Activated CD4-positive, alpha-beta T cell treated with anti-CD3 and anti-CD28 coated beads for 36 hours (primary cell): ENCODE measurements at places on chromosomes 11 and 22.

GRCh38 chr11:57248780-57249383 is 11.8 kb upstream of the APLNR start:
- no peaks in the 10 kb centered on the region for H3K36me3 ChIP-seq
- no peak overlapping the region for H3K4me3 ChIP-seq
- H3K4me1 ChIP-seq, result peaks cover 19% of the 10 kb centered on the region

DNA sequence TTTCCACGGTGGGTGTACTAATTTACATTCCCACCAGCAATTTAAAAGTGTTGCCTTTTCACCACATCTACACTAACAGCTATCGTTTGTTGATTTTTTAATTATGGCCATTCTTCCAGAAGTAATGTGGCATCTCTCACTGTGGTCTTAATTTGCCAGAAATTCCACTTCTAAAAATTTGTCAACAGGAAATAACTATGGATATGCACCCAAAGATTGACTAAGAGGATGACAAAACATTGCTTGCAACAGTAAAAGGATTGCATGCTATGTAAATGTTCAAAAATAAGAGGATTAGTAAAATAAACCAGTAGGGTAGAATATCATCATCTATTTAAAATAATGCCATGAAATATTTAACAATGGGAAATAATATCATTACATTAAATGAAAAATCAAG is 219.5 kb downstream of the DCDC1 start:
- no peak overlapping the region for H3K27ac ChIP-seq
- DNase-seq, result no peak
- no peak overlapping the region for H3K4me3 ChIP-seq
- no peaks in the 10 kb centered on the region for H3K27me3 ChIP-seq

DNA sequence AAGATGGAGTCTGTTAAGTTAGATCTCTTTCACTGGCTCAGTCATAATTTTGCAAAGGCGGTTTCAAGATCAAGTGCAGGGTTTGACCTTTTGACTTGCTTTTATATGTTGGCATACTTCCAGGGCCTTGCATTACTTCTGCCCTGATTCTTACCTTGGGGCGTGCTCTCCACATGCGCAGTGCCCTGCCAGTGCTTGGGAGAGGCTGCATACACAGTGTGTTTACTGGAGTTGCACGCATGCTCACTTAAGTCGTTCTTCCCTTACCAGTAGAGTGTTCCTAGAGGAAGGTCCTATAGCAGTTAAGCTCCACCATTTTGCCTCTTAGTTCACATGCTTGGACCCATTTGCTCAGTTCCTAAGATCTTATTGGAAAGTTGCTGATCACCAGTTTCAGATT is 21.0 kb upstream of the TMEM123 start:
- H3K36me3 ChIP-seq, result no peaks in the 10 kb centered on the region
- H3K27ac ChIP-seq, result peak overlapping the region; percentile 71
- no peak overlapping the region for H3K4me3 ChIP-seq
- H3K4me1 ChIP-seq, result peaks cover 92% of the 10 kb centered on the region

GRCh38 chr11:76622493-76623094 is 48.0 kb downstream of the LRRC32 start:
- no peaks in the 10 kb centered on the region for H3K27me3 ChIP-seq
- peaks cover 8% of the 10 kb centered on the region for H3K4me1 ChIP-seq

- no peak overlapping the region for H3K4me3 ChIP-seq
- peaks cover 16% of the 10 kb centered on the region for H3K4me1 ChIP-seq
- no peak overlapping the region for H3K27ac ChIP-seq
- DNase-seq, result no peak
- H3K27me3 ChIP-seq, result no peaks in the 10 kb centered on the region
These were observed 15.6 kb downstream of the TMEM184B start for GRCh38 chr22:38257181-38257580.

DNA sequence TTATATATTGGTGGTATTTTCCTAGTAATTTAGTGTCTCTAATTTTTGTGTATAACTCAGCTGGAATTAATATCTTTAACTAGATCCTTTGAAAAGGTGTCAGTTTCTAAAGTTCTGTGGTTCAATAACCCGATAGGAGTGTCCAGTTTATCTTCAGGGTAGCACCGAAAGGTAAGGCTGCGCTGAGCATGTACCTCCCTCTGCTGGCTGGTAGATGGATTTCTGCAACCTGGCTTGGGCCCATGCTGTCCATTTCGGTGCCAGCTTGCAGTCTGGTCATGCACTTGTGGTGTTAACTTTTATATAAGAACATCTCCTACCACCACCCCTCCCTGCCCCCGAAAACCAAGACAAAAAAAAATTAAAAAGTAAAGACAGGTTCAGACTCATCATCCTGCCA is 24.7 kb downstream of the EXT2 start:
- H3K27me3 ChIP-seq, result no peaks in the 10 kb centered on the region
- peaks cover 34% of the 10 kb centered on the region for H3K36me3 ChIP-seq
- H3K4me3 ChIP-seq, result no peak overlapping the region
- H3K4me1 ChIP-seq, result no peaks in the 10 kb centered on the region
- peak; percentile 13 for DNase-seq

DNA sequence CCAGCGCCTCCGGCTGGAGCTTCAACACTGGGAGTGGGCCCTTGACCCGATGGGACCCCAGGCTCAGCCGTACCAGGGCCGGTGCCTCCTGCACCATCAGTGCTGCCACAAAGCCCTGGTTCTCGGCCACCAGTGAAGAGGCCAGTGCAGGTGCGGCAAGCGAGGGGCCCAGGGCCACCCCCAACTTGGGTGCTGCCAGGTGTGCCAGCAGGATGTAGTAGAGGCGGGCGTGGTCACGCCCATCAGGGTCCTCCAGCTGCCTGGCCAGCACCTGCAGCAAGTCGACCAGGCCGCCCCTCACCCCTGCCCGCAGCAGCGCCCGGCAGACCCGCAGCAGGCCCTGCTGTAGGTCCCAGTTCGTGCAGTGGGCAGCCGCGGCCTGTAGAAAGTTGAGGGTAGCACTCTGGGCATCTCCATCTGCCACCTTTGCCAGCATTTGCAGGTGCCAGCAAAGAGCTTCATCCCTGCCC is 2.3 kb downstream of the AP5B1 start:
- peaks cover 3% of the 10 kb centered on the region for H3K36me3 ChIP-seq
- DNase-seq, result no peak
- no peaks in the 10 kb centered on the region for H3K27me3 ChIP-seq
- peaks cover 31% of the 10 kb centered on the region for H3K4me1 ChIP-seq
- no peak overlapping the region for H3K27ac ChIP-seq
- H3K4me3 ChIP-seq, result no peak overlapping the region

DNA sequence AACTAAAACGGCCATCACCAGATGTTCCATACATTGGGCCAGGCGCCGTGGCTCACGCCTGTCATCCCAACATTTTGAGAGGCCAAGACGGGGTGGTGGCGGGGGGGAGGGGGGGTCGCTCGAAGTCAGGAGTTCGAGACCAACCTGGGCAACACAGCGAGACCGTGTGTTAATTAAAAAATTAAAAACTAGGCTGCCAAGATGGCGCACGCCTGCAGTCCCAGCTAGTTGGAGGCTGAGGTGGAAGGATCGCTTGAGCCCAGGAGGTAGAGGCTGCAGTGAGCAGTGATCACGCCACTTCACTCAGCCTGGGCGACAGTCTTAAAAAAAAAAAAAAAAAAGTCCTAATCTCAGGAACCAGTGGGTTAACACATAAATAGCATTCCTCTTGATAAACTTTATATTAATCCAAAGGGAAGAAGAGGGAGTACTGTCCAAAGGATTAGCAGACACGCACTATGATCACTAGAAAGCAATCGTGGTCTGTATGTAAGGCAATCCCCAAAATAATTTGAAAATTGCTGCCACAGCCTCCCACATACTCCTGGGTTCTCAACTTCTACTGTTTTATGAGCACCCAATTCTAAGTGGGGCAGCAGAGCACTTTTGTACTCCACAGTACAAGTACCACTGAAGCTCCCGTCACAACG is 604 bp downstream of the PUS3 start:
- peak overlapping the region; percentile 95 for H3K4me3 ChIP-seq
- H3K27ac ChIP-seq, result peak overlapping the region; percentile 97
- peaks cover 33% of the 10 kb centered on the region for H3K36me3 ChIP-seq

- no peak overlapping the region for H3K4me3 ChIP-seq
- no peaks in the 10 kb centered on the region for H3K4me1 ChIP-seq
- no peak for DNase-seq
- H3K36me3 ChIP-seq, result peaks cover 33% of the 10 kb centered on the region
These were observed 15.3 kb downstream of the TTLL12 start for GRCh38 chr22:43171607-43172006.

- H3K36me3 ChIP-seq, result no peaks in the 10 kb centered on the region
- peaks cover 13% of the 10 kb centered on the region for H3K27me3 ChIP-seq
- H3K4me3 ChIP-seq, result no peak within 1 kb of the TSS
- no peak within 1 kb of the TSS for H3K27ac ChIP-seq
These were observed at the start of gene SLC22A12 for GRCh38 chr11:64590763-64591221. TSS of gene SLC22A12 (plus strand) at chr11:64591220. CDS start at chr11:64591557, 337 bp downstream.

DNA sequence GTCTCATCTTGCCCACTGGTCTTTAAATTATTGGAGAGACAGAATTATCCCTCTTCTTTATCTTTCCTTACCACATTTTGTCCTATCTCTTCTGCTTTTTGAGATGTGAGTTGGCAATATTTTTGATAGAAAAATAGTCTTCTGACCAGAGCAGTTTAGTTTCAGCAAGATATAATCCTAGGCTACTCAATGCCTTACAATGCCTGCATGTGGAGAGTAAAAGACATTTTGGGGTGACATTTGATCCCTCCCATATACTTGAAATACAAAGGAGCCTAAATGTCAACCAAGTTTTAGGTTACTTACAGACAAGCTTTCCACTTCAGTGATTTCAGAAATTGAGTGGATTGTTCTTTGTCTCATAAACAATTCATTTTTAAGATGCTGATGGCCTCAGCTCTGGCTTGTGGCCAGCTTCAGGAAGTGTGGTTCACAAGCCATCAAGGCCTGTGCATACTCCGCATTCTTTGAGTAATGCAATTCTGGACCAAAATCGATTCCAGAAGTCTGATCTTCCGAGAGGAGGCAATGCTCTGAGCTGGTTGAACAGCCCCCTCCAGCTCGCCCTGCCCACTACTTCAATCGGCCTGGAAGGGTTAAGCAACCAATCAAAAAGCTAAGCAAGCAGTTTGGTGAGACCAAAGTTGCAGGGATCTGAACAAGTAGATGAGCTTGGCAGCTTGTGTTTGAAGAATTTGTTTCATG is 274.4 kb downstream of the BLID start:
- H3K4me1 ChIP-seq, result no peaks in the 10 kb centered on the region
- no peak overlapping the region for H3K27ac ChIP-seq
- no peak for DNase-seq

DNA sequence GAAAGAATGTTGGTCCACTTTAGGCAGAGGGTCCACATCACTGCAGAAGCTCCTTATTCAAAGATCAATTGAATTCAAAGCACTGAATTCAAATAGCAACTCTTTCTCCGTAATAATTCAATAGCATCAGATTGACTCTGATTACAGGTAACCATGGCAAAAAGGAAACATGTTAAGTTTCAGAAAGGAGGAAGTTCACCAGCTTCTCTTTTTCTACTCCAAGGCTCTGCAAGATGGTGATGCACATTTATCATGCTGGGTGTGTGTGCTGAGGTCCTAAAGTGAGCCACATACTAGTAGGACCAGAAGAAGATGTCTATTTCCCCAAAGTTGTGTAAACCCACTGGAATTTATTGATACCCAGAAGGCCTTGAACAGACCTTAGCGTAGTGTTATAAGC is 18.0 kb upstream of the DRD2 start:
- H3K36me3 ChIP-seq, result no peaks in the 10 kb centered on the region
- peaks cover 5% of the 10 kb centered on the region for H3K27me3 ChIP-seq
- H3K4me3 ChIP-seq, result no peak overlapping the region
- no peaks in the 10 kb centered on the region for H3K4me1 ChIP-seq

DNA sequence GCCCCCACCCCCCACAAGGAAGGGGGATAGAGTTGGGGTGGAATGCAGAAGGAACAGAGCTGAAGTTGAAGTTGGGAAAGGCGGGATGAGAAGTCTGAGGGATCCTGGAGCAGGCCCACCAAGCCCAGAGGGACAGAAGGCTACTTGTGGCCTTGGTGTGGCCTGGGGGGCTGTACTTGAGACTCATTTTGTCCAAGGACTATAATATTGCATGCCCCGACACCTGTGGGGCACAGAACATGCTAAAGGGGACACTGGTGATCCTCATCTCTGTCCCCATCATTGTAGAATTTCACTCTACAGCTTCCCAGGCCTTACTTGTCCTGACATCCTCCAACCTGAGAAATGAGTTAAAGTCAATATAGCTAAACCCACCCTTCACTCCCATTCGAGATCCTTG is 1.3 kb downstream of the ESAM start:
- H3K36me3 ChIP-seq, result no peaks in the 10 kb centered on the region
- H3K4me1 ChIP-seq, result peaks cover 21% of the 10 kb centered on the region
- no peak overlapping the region for H3K4me3 ChIP-seq
- no peak overlapping the region for H3K27ac ChIP-seq
- DNase-seq, result no peak
- peaks cover 46% of the 10 kb centered on the region for H3K27me3 ChIP-seq

DNA sequence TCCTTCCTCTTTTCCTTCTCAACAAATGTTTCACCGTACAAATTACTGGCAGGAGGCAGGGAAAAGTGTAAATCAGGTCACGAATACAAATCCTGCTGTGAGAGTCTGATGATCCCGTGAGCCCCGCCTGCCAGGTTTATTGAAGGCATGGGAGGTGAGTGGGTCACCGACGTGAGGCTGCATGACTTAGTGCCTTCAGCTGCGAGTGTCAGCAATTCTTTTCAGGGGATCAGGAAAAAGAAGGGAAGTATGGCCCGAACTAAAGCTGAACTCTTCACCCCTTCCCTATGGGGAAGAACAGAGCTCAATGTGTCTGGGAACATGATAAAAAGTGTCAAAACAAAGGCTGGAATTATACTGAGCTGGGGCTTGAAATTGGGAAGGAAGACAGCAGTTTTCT is 166.2 kb downstream of the OPCML start:
- H3K27ac ChIP-seq, result no peak overlapping the region
- peaks cover 3% of the 10 kb centered on the region for H3K27me3 ChIP-seq
- DNase-seq, result no peak
- no peaks in the 10 kb centered on the region for H3K36me3 ChIP-seq
- no peaks in the 10 kb centered on the region for H3K4me1 ChIP-seq
- no peak overlapping the region for H3K4me3 ChIP-seq

- no peaks in the 10 kb centered on the region for H3K36me3 ChIP-seq
- H3K4me1 ChIP-seq, result no peaks in the 10 kb centered on the region
- no peak overlapping the region for H3K4me3 ChIP-seq
These were observed 48.2 kb upstream of the CEP295 start for GRCh38 chr11:93613231-93613831.

DNA sequence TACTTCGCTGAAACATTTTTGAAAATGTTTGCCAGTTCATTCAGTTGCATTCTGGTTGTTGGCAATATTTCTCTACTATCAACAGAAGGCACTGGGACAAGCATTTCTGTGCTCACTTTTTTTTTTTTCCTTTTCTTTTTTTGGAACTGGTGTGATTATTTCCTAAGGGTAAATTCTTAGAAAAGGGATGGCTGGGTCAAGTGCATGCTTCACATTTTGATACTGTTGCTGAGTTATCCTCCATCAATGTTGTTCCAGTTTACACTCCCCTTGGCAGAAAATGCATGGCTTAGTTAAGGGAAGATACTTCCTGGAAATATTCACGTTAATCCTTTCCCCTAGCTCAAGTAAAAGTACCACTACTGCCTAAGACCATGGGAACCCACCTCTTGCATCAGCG is 81.8 kb downstream of the OSBP2 start:
- peaks cover 2% of the 10 kb centered on the region for H3K4me1 ChIP-seq
- H3K27me3 ChIP-seq, result peaks cover 2% of the 10 kb centered on the region
- no peaks in the 10 kb centered on the region for H3K36me3 ChIP-seq
- H3K4me3 ChIP-seq, result no peak overlapping the region
- H3K27ac ChIP-seq, result no peak overlapping the region
- DNase-seq, result no peak

- no peak overlapping the region for H3K27ac ChIP-seq
- no peaks in the 10 kb centered on the region for H3K4me1 ChIP-seq
- no peaks in the 10 kb centered on the region for H3K27me3 ChIP-seq
- DNase-seq, result no peak
- no peaks in the 10 kb centered on the region for H3K36me3 ChIP-seq
These were observed 31.4 kb downstream of the RSPH14 start for GRCh38 chr22:23110190-23110921.

- H3K27ac ChIP-seq, result peak overlapping the region; percentile 45
- H3K4me1 ChIP-seq, result peaks cover 11% of the 10 kb centered on the region
These were observed 851 bp downstream of the SPTBN2 start for GRCh38 chr11:66728038-66728692.
